Left hindlimb (tissue), 1 donor: ENCODE measurements at places on chromosomes 2 and 18.

DNA sequence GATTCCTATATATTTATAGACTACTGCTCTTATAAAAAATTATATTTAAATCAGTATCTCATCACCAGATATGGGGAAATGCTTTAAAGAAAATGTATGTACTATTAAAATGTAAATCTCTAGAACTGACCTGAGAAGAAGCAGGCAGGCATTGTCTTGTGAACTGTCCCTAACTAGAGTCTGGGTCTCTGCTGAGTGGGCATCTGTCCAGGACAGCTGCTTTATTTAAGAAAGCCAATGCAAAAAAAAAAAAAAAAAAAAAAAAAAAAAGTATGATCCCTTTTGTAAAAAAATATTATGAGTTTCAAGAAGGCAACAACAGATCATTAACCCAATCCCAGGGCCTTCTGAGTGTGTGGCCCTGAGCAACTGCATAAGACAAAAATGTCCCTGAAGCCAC lies 66.0 kb downstream of the PAX3 start:
- no peak for DNase-seq

- DNase-seq = no peak
Observed at GRCh38 chr18:22858121-22858520, 75.0 kb upstream of the RBBP8 start.

- no peak for DNase-seq
Observed at GRCh38 chr18:2994603-2995432, 18.1 kb downstream of the LPIN2 start.

- no peak for DNase-seq
Observed at GRCh38 chr18:62420513-62421209, 95.6 kb downstream of the TNFRSF11A start.

- DNase-seq = no peak
Observed at GRCh38 chr18:58378411-58379379, 250.2 kb downstream of the ALPK2 start.

- DNase-seq = peak; percentile 89
Observed at GRCh38 chr2:71614976-71615766, 161.8 kb downstream of the DYSF start.

DNA sequence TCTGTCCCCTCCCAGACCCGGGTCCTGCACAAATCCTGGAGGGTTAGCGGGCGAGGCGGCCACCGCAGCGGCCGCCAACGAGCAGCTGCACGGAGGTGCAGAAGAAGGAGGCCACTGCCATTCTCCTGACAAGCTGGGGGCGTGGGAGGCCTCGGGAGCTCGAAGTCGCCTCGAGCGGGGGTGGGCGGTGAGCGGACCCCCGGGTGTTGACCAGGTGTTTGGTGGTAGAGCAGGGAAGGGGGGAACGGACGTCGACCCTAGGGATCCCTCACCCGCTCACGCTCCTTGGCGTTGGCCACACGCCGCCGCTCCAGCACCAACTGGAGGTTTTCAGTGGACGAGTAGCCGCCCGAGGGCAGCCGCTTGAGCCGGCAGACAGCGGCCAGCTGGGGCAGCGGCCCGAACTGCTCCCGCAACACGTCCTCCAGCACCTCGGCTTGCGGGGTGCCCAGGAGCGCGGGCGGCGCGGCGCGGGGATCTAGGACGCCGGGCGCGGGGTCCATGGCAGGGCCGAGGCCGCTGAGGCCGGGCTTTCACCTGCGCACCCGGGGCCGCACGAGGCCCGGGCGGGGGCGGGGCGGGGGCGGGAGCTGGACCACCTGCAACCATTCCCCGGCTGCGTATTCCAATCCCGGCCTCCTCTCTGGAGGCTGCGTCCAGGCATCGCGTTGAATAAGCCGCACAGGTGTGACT lies at the start of gene FIGLA:
Gene FIGLA (minus strand): TSS at position 508 of the 693 bp plus-strand sequence. CDS start 5 bp downstream, at position 503.
- no peak for DNase-seq

DNA sequence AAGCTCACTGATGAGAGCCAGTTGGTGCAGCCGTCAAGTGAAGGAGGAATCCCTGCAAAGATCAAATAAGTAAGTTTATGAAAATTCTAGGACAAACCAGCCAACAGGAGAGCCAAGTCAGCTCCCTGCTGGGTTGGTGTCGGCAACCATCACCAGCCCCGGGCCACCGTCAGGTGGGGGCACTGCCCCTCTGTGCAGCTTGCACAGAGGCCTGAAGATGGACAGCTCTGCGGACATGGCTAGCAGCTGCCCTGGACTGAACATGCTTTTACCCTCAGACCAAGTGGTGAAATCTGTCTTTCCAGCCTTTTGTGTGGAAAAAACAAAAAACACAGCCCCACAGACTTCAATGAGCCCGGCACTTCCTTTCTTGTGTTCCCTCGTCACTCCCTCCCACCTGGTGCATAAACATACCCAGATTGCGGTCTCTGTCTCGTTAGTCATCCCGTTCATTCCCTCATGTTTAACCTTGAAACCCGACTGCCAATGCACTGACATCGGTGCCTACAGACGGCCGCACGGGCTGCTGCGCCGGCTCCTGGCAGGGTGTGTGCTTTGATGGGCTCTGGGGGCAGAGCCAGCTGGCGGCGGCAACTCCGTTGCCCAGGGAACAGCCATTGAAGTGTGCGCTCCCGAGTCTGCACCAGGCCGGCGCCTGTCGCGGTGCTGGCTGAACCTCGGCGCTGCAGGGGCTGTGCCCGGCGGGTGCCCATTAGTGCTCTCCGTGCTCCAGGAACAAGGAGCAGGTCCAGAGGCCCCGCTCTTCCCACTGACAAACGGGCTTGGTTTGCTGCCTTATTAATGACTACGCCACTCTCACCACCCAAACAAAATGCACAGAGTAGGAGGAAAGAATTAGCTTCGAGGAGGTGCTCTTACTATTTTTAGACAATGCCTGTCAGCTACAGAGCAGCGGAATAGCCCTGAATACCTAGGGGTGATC lies 95.3 kb downstream of the EIPR1 start:
- DNase-seq = no peak

DNA sequence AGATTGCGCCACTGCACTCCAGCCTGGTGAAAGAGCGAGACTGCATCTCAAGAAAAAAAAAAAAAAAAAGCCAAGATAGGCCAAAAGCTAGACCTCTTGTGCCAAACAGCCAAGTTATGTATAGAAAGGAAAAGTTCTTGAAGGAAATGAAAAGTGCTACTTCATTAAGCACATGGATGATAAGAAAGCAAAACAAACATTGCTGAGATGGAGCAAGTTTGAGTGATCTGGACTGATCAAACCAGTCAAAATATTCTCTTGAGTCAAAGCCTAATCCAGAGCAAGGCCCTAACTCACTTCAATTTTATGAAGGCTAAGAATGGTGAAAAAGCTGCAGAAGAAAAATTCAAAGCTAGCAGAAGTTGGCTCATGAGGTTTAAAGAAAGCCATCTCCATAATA lies 28.1 kb upstream of the TANC1 start:
- no peak for DNase-seq

GRCh38 chr18:68734308-68734707 lies 19.4 kb upstream of the TMX3 start:
- no peak for DNase-seq

DNA sequence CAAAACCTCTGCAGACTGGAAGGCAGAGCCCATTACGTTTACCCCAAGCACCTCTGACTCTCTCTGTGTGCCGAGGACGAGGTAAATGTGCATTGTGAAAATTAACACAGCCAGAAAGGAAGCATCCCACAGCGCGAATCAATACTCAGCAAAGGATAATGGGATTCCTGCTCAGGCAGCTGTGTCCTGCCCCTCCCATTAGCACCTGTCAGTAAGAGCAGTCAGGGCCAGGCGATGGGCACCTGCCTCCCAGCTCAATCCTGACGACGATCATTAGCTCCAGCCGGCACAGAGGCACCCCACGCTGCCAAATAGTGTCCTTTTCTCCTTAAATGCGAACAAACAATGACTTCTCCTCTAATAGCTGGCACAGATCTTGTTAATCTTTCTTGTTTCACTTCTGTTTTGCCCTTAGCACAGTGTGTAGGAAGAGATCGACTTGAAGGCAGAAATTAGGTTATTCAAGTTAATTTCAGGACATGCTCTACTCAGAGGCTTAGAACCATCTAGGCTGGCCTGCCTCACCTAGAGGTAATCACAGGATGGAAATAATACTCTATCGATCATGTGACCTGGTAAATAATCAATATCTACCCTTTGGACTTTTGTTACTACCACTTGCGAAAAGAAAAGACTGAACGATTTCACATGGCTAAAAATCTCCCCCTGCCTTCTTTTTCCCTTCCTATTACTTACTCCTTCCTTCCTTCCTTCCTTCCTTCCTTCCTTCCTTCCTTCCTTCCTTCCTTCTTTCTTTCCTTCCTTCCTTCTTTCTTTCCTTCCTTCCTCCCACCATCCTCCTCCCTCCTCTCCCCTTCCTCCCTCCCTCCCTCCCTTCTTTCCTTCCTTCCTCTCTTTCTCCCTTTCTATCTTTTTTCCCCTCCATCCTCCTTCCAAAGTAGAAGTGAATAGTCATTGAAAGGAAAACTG lies 487.9 kb upstream of the ID2 start:
- DNase-seq = no peak

DNA sequence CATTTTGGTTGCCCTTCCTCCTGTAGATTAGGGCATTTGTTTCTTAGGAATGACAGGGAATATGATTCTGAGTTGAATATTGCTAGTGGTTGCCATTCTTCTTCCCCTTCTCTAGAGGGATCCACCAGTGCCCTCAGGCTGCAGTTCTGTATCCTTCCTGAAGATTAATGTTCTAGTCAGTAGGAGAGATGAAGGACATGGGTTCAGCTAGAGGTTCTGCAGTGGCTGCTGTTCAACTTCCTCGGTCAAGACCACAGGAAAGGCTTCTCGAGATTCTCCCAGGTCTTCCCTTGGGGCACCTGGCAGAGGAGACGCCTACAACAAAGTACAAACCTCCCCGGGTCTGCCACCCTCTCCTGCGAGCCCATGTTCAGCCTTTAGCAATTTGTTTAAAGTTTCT lies 325.5 kb downstream of the AFF3 start:
- DNase-seq = no peak

DNA sequence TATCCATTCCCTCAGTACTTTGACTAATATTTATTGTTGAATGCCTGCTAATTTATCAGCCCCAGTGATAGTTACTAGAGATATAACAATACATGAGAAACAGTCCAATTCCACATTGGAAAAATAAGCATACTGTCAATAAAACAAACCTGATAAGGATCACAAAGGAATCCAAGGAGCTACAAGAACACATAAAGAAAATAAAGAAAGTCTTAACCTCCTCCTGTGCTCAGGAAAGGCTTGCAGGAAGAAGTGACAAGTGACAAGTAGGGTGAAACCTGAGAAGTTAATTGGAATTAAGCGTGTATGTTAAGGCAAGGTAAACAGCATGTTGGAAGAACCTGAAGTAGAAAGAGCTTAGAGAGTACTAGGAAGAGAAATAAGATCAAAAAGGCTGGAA lies 20.3 kb upstream of the ASNSD1 start:
- DNase-seq = no peak

GRCh38 chr2:118801151-118801550 lies 46.3 kb downstream of the EN1 start:
- DNase-seq = no peak

DNA sequence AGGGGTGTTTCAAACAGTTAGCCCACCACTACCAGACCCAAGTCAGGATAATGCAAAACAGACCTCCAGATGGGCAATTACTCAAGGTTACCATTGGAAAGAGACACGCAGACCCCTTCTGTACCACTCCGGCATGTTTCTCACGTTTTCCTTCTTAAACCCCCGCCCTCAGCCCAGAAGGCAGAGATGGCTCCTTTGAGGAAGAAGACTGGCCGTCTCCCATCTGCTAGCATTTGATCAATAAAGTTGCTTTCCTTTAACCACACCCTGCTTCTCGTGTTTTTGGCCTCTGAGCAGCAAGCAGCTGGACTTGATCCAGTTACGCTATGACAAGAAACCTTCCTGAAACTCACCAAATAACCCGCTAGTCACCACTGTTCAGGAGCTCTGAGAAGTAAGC lies 1012.4 kb upstream of the GYPC start:
- peak; percentile 31 for DNase-seq

- DNase-seq = no peak
Observed at GRCh38 chr2:218405746-218406208, 6.1 kb downstream of the CTDSP1 start.

DNA sequence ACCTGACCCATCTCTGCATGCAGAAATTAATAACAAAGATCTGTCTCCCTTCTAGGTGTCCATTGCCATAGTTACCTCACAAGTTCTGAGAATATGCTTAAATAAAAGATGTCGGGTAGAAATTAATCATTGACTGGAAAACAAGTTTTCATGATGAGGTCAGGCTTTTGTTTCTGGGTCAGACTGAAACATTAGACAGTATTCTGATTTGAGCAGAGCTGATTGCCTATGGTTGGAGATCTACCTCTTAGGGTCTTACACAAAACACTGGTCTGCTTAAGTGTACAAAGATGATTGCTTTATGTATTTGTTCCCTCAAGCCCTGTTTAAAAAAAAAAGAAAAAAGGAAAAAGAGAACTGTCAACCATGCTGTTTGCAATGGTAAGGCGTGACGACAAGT lies 956.4 kb downstream of the CPS1 start:
- DNase-seq = no peak

DNA sequence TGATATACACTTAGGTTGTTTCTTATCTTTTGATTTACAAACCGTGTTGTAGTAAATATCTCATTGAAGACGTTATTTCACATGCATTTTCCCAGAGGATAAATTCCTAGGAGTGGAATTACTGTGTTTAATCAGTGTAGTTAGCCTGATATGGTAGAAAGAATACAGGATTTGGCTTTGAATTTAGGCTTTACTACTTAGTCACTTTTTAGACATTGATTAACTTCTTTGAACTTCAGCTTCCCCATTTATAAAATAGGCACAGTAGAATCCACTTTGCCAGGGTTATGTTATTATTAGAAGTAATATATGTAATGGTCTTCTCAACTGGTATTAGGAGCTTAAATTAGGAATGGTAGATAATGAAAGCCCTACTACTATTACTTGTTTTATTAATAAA lies 27.4 kb downstream of the PSMD14 start:
- no peak for DNase-seq

- DNase-seq = no peak
Observed at GRCh38 chr2:111227716-111228141, 107.0 kb downstream of the BCL2L11 start.

- DNase-seq = no peak
Observed at GRCh38 chr2:74005786-74006185, 21.1 kb downstream of the TET3 start.

DNA sequence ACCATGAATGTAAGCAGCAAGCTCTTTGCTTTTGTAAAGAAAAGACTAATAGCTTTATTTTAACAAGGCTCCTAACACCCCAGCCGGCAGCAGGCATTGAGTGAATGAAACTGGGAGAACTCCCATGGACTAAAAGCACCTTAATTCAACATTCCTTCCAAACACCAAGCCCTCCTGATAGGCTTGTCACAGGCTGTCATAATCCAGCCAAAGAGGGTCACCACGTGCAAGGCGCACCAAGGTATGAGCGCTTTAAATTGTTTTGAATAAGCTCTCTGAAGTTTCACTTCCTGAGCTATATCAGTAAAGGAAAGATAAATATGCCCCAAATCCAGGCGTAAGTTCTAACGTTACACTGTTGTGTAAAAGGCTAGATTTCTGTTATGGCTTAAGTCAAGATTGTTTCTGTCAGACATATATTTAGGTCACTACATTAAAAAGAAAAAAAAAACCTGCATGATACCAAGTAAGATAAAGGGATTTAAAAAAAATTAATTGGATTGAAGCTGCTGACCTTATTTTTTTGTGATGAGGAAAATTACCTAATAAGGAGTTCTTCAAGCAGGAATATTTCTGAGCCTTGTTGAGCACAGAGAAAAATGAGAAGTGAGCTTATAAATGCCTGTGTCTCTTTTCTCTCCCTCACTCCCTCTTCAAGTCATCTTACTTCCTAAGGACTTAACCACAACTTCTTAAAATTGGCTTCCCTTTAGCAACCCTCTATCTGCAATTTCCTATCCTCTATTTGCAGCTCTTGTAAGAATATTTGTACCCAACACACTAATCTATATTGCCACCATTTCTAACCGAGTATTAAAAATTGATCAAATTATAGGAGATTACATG lies 136.1 kb upstream of the NRP2 start:
- DNase-seq = no peak
